Stimulated activated CD4-positive, alpha-beta T cell treated with anti-CD3 and anti-CD28 coated beads, Interleukin-4, amount 100 ng/mL, for 4 hours (primary cell): ENCODE measurements at places on chromosomes 6 and 20.

DNA sequence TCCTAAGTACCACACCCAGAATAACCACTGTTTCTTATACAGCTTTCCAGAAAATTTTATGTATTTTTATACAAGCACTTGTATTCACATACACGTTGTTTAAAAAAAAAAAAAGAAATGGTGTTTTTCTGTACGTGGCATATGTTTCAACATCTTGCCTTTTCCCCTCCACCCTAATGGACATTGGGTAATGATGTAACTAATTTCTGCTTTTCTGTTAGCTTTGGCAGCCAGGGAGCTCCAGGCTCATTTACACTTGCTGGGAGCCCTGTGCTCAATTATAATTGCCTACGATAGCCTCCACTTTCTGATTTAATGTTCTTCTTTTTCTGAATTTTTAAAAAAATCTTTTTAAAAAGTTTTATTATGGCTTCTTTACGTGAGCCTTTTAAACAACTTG is 352.4 kb downstream of the UTRN start:
- no peak for DNase-seq

DNA sequence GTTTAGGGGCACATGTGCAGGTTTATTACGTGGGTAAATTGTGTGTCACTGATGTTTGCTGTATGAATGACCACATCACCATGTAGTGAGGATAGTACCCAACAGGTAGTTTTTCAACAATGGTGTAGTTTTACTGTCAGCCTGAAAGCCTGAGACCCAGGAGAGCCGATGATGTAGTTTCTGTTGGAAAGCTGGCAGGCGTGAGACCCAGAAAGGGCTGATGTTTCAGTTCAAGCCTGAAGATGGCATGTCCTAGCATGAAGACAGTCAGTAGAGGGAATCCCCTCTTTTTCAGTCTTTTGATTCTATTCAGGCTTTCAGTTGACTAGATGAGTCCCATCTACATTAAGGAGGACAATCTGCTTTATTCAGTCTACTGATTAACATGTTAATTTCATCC is 96.7 kb downstream of the KLHL32 start:
- DNase-seq, result no peak

- no peak for DNase-seq
These were observed 10.5 kb downstream of the MANBAL start for GRCh38 chr20:37299718-37300528.

- no peak for DNase-seq
These were observed 18.5 kb downstream of the RAE1 start for GRCh38 chr20:57369596-57369995.

DNA sequence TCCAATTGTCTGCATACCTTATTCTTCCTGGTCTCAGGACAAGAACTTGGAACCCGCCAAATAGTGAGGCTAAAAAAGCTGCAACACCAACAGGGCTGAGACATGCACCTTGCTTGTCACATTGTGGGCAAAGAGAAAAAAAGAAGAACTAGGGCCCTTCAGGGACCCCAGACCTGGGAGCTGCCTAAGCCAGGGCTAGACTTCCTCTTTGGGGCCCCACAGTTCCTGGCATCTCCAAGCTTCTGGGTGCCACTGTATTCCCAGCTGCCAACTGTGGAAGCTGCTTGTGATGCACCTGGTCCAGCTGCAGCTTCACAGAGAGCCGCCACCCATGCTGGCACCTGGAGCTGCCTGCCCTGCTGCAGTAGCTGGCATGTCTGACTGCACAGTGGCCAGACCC is 370.6 kb downstream of the CD83 start:
- DNase-seq, result no peak

DNA sequence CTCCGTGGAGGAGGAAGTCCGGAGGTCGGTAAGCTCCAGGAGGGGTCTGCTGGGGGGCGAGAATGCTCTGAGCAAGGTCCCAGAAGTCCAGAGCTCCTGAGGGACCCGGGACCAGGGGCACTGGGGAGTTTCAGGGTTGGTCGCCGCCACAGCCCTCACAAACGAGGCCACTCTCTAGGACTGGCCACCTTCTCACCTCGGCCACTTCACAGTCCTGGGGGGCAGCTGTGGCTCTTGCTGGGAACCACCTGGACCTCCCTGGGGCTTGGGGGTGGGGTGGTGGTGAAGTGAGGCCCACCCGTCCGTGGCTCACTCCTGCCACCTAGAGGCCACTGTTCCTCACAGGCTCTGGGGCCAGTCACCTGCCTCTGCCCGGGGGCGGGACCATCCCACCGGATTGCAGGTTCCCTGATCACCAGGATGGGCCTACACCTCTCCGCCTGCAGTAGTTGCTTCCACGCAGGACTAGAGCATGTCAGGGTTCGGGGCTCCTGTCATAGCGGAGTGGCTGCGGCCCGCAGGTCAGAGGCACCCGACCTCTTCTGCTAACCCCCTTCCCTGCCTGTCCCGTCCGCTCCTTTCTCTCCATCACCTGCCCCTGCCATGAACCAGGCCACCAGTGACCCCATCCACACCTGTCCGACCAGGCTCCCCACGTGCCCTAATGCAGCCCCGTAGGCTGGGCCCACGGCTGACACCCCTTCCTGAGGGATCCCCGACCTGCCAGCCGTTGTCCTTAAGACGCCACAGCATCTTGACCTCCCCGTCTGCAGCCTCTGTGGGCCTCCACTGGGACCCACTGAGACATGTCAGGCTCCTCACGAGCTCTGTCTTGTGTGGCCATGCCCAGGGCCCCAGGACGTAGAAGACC is 5.1 kb upstream of the TCEA2 start:
- peak; percentile 82 for DNase-seq

- no peak for DNase-seq
These were observed 10.1 kb downstream of the MTCH1 start for GRCh38 chr6:36976007-36976264.

GRCh38 chr6:39102821-39103136 is 12.2 kb downstream of the SAYSD1 start:
- DNase-seq, result no peak

- DNase-seq, result no peak
These were observed 135.2 kb downstream of the ELOVL4 start for GRCh38 chr6:79812195-79812594.

DNA sequence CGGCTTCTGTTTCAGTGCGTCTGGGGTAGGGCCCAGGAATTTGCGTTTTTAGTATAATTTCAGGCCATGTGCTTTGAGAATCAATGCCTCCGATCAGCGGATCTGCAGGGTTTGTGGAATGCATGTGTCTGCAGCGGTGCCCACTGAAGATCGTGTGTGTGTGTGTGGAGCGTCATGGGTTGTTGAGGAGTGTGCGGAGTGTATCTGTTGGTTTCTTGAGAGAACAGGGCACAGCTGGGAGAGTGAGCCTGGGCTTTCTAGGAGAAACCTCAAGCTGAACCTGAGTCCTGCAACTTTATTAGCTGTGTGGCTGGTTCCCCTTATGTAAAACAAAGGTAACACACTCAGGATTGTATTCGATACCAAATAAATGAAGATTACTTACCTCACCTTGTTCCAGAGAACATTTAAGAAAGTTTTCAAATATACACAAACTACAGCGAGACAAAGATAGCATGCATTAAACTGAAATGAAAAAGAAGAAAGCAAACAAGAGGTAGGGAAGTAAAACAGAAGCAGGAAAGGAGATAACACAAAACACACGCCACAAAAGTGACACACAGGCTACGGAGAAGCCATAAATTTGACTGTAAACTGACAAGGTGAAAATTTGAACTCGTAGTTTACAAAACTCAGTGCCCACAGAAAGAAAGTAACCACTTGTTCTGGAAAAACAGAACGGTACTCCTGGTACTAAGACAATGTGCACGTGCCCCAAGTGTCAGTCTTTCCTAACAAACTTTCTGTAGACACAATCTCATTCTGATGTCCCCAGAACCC is 28.8 kb downstream of the PDE10A start:
- no peak for DNase-seq
